D341Med (cell line): ENCODE measurements at places on chromosomes 3 and 15.

DNA sequence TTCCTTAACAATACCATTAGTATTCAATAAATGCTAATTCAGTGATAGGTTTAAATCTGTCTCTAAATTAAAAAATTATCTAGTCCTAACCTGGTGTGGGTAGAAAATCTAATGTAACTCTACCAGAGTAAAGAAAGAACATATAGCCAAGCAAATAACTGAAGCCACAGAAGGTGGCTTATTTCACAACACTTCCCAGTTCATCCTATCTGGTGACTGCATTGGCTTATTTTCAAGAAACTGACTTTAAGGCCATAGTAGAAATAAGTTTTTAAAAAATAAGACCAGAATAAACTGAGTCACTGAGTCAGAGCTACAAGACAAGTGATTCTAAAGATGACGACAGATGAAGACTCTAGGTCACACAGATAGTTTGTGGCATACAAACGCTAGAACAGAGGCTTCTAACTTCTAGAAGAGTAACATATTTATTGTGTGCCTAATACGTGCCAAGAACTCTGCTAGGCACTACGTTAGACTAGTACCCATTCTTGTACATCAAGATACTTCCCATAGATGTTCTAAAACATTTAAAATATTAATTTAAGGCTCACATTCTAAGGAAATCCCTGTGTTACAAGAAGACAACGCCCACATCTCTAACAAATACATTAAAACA lies 25.9 kb downstream of the TMCC1 start:
- no peak for DNase-seq

DNA sequence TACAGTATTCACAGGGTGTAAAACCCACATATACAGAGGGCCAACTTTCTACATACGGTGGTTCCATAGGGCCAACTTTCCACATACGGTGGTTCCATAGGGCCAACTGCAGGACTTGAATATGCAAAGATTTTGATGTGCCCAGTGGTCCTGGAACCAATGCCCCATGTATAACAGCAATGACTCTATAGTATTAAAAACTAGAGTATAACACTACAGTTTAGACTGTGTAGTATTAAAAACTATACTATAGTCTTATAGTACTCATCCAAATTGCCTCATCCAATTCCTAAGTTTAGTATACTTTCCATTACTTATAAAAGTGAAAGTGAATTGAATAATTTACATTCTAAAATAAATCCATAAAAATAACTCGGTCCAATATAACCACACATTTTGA lies 75.9 kb downstream of the GSK3B start:
- no peak for DNase-seq

- DNase-seq = no peak
Measured at GRCh38 chr3:119506631-119507030, 8.3 kb downstream of the TIMMDC1 start.

DNA sequence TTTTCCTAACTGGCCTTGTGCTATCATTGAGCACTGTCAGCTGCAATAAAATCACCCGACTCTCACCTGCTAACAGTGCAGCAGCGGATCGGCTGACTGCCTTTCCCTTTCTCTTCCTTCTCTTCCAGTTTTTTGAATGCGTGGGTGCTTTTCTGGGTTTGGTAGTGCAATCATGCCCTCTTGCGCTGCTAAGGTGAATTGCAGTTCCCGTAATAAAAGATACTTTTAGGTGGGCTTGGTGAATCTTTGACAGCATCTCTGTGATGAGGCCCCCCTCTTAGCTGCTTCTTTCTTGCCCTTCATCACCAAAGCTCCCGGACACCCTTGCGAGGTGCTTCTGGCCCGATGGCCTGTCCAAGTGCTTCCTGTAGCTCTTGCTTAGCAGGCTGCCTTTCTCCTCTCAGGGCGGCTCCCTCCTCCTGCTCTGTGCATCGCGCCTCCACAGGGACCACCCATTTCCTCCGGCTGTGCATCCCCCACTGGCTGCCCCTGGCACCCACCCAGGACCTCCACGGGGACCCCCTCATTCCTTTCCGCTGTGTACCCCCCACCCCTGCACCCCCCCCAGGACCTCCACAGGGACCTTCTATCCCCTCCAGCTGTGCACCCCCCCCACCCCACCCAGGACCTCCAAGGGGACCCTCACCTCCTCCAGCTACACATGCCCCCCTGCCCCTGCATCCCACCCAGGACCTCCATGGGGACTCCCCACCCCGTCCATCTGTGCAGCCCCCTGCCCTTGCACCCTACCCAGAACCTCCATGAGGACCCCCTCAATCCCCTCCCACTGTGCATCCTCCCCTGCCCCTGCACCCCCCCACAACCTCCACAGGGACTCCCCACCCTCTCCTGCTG lies 50.8 kb upstream of the RPL32 start:
- peak; percentile 73 for DNase-seq

- DNase-seq = no peak
Measured at GRCh38 chr15:89067751-89068150, 20.5 kb upstream of the ABHD2 start.

GRCh38 chr3:185332026-185332735 lies 30.8 kb upstream of the MAP3K13 start:
- DNase-seq = no peak

DNA sequence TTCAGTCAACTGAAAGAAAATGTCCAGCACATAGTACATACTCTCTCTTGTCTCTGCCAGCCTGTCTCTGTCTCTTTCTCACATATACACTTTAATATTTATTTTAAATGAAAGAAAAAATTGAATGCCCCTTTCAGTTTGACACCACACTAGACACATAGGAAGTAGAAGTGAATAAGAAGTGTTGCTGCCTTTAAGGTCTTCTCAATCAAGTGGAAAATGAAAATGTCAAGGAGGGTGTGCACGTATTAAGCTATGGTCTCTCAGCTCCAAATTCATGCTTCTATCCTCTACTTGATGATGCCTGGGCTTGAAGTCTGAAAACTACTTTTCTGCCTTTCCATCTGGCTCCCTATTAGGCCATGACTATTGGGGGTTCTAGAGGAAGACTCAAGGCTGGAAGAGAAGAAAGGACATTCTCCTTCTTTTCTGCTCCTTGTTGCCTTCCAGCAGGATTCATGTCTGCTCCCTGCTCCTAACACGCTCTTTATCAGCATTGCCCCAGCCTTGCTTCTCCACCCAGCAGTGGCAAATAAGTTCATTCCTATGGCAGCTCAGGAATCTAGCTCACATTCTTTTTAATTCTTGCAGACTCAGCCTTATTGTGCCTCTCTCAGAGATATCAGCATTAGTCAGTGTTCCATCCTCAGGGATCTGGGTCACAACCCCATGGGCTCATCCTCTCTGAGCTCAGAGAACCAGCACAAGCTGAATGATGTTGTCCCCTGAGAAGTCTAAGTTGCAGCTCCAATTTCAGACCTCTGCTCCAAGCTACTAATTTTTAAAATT lies 609.1 kb upstream of the GRM7 start:
- DNase-seq = no peak

GRCh38 chr15:94036156-94036555 lies 195.2 kb upstream of the MCTP2 start:
- no peak for DNase-seq

DNA sequence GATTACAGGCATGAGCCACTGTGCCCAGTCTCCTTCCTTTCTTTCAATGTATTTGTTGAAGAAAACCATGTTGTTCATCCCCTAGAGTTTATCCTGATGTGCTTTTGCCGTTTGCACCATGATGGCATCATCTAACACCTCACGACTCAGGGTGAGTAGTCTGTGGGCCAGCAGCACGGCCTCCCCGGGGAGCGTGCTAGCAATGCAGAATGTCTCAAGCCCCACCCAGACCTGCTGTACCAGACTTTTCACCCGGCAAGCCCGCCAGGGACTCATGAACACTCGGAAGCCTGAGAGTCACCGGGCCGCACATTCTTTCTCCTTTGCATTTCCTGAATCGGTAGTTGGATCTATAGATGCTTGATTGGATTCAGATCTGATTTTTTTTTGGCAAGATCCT lies 64.6 kb downstream of the RPN1 start:
- no peak for DNase-seq

- DNase-seq = no peak
Measured at GRCh38 chr3:186368717-186369116, 6.7 kb upstream of the DGKG start.

DNA sequence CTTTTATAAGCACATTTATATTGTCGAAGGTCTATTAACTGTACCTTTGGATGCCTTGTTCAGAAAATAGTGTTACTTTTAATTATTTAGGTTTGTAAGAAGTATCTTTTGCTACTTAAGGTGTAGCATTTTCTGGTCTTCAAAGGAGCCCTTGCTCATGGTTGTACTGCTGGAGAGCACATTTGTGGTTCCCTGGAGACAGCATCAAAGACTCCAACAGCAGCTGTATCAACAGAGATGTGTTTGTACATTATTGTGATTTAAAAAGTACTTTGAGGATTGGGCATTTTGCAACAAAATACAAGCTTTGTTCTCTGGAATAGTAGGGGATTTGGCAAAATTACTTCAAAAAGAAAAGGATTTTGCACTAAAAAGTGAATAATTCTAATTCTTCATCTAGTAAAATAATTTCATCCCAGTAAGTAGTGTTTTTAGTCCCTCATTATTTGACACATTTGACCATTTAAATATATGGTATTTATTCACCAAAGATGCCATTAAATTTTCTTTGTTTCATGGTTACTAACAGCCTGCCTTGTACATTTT lies 16.5 kb downstream of the TBC1D23 start:
- DNase-seq = no peak

- no peak for DNase-seq
Measured at GRCh38 chr3:141388395-141388794, 20.1 kb downstream of the ZBTB38 start.

GRCh38 chr15:100150906-100151305 lies 190.9 kb downstream of the ADAMTS17 start:
- no peak for DNase-seq

- no peak for DNase-seq
Measured at GRCh38 chr3:166243511-166243910, 406.3 kb upstream of the BCHE start.

DNA sequence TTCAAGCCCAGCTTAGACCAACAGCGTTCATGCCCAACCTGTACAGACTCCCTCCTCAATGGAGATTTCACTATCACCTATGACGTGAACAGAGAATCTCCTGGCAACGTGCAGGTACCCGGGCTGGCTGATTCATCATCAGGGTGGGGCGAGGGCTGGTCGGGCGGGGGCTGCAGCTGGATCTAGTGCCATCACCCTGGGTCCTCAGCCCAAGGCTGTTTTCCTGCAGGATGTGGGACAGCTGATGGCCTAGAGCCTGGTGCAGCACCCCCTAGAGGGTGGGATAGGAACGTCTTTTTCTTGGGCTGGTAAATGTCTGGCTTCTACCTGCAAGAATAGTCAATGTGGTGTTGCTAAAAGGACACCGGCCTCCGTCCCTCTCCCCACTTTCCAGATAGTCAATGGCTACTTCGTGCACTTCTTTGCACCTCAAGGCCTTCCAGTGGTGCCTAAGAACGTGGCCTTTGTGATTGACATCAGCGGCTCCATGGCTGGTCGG lies 4.4 kb downstream of the ITIH3 start:
- DNase-seq = peak; percentile 59

- no peak for DNase-seq
Measured at GRCh38 chr3:60316121-60316797, 935.0 kb downstream of the FHIT start.

DNA sequence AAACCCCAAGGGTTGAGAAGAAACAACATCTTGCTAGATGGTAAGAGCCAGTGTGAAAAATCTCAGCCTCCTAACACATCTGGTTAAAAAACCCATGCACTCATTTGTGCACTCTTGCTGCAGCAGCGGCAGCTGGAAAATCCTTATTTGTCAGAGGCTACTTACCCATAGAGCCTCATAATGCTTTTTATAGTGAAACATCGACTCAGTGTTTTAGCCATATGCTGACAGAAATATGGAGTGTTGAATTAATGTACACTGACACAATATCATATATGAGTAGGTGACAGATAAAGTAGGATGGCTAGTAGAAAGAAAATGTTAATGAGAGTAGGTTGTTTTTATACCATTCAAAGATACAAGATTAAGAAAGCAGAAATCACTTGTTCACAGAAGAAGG lies 13.0 kb downstream of the SLC9A9 start:
- DNase-seq = no peak

DNA sequence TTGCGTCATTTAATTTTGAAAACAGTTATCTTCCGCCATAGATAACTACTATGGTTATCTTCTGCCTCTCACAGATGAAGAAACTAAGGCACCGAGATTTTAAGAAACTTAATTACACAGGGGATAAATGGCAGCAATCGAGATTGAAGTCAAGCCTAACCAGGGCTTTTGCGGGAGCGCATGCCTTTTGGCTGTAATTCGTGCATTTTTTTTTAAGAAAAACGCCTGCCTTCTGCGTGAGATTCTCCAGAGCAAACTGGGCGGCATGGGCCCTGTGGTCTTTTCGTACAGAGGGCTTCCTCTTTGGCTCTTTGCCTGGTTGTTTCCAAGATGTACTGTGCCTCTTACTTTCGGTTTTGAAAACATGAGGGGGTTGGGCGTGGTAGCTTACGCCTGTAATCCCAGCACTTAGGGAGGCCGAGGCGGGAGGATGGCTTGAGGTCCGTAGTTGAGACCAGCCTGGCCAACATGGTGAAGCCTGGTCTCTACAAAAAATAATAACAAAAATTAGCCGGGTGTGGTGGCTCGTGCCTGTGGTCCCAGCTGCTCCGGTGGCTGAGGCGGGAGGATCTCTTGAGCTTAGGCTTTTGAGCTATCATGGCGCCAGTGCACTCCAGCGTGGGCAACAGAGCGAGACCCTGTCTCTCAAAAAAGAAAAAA lies 1.2 kb downstream of the B2M start:
- DNase-seq = no peak

GRCh38 chr3:6120786-6121185 lies 740.1 kb upstream of the GRM7 start:
- DNase-seq = no peak

- no peak for DNase-seq
Measured at GRCh38 chr3:32453346-32453745, 49.3 kb downstream of the CMTM6 start.

DNA sequence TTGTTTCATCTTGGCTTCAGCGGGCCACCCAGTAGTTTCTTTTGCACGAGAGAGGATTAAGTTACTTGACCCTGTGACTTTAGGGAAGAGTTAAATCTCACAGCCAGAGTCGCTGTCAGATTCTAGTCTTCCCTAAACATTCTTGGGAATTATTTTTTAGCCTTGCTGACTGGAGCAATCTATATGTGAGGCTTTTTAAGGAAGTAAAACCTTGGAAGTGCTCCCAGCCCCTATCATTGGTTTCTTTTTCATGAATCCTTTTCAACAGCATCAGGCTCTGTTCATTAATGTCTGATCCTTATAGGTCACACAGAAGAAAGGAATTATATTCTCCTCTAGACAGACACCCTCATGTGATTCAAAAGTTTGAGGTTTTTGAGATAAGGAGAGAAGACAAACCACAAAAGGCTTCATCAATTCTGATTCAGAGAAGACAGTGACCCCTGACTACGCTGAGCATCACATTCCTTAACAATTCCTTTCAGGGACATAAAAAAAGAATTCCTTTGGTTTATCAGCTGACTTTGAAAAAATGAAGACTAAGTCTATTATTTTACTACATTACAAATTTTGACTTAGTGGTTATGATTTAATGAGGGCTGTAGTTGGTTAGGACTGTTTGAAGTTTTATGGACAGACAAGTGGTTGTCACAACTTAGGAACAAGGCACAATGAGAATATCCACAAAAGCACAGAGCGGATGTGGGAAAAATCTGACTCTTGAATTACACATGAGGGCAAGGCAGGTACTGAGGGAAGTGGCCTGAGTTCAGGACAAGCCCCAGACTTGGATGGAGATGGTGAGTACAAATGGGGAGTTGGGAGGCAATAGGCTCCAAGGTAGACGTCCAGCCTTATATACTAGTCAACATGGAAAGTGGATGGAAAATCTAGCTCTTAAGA lies 171.1 kb upstream of the STT3B start:
- DNase-seq = no peak

- DNase-seq = no peak
Measured at GRCh38 chr3:136189043-136189442, 7.1 kb downstream of the MSL2 start.
